ENCODE measurements at places on chromosomes 5 and 9.
A peak's percentile ranks its signal among the peaks of the same experiment; 100 is the strongest.

DNA sequence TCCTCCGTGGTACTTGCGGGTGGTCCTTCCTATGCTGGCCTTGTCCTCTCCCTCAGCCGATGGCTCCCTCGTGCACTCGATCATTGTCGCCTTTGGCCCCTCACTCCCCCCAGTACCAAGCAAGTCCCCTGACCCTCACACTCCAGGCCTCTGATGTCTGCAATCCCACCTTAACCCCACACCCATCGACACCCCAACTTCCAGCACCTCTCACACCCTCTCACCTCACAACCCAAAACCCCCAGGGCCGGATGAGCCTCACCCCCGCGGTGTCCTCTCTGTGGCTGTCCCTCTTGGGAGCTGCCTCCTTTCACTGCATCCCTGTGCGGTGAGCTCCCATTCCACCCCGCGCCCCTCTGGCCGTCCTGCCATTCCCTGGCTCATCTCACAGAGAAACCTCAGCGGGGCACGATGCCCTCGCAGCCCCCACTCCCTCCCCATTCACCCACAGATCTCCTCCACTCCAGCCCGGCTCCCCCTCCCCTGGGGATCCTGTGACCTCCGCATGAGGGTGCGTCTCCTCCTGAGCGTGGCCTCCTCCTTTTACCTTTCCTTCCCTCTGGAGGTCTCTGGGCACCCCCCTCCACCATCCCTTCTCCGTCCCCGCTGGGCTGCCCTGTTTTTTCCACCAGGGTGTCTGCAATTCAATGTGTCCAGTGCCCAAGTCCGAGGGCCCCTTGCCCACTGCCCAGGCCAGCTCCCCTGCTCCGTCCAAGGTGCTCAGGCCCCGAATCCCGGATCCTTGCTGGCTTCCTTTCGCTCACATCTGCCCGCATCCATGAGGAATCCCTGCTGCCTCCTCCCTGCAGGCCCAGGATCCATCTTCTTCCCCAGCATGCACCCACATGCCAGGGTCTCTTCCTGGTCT, 15.8 kb upstream of the RNU6ATAC start:
- no peak for DNase-seq

DNA sequence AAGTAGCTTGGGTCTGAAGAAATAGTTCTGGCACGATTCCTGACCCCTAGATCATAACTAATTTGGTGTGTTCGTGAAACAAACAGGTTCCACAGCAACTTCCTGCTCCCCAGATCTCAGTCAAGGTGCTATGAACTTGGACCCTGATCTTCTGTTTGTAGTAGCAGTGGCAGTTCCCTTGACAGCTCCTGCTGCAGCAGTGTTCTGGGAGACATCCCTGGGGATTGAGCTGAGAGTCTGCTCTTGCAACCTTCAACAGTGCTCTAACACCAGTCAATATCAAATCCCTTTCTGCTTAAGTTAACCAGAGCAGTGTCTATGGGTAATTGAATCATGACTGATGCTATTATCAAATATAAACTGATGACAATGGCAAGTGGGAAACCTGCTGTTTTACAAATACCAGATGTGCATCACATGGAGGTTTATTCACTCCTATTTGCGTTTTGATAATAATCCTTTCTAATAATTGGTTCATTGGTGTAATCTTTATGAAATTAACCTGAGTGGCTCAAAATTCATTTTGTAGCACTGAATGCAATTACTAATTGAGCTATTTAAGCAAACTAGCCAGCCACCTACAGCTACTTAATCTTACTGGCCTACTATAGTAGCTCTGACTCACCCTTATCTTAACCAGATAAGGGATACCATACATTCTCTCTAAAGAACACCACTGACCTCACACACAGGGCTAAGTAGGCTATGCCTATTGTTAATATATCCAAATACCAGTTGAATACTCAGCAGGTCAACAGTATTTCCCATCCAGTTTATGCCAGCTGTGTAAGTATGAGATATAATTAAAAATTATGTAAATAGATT, 21.9 kb downstream of the KDM4C start:
- no peak for DNase-seq

GRCh38 chr9:100939636-100940035, 88.9 kb upstream of the PLPPR1 start:
- DNase-seq: no peak

GRCh38 chr9:110559869-110560268, 19.7 kb downstream of the SVEP1 start:
- DNase-seq: no peak

DNA sequence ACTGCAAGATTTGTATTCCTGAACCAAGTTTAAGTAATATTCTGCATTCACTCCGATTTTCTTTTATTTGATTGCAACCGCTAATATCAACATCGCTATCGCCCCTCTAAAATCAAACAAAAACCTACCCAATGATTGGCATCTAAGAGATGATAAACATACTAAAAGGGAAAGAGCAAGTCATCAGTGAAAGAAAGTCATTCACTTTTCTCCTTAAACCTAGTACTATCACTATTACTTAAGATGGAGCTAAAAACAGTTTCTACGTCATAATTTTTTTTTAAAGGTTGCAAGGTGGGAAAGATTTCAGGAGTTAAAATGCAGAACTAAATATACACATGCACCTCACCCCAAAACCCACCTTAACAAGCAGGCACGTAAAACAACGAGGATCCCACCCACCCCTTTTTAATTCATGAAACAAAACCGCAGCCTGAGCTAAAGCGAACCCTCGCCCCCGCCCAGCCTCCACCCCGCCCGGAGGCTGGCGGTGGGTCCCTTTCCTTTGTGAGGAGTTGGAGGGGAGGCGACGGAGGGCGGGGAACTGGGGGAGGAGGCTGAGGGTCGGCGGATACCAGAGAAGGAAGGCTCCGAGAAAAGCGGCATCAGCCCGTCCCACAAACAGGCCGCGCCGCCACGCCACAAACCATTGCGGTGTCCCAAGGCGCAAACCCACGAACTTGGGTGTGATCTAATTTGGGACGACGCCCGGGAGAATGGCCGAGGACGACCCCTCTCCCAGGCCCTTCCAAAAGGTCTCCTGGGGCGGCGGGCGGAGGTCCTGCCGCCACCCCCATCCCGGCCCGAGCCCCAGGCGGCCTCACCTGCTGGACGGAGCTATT, 861 bp downstream of the UBQLN1 start:
- peak; percentile 72 for DNase-seq

GRCh38 chr5:149683964-149684363, 46.1 kb upstream of the PPARGC1B start:
- no peak for DNase-seq

GRCh38 chr5:33043343-33043997, 332.3 kb downstream of the NPR3 start:
- DNase-seq: no peak

GRCh38 chr9:16150938-16151650, 598.3 kb downstream of the CCDC171 start:
- DNase-seq: no peak

- DNase-seq: no peak
Measured at GRCh38 chr5:156020647-156021046, 306.3 kb upstream of the SGCD start.

DNA sequence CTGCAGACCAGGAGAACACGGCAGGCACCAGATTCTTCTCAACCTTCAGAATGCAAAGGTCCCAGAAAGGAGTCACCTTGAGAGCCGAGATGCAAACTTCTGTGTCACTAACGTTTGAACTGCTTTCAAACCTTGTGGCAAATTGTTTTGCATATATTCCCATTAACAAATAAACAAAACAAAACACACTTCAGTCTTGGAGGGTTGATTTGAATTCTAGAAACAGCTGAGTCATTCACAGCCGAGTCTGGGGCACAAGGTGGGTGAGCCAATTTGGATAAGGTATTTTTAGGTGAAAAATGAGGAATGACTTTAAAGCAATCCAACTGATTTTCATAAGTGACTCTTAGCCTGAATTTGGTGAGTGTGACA, 38.8 kb upstream of the ANKRD33B start:
- no peak for DNase-seq

DNA sequence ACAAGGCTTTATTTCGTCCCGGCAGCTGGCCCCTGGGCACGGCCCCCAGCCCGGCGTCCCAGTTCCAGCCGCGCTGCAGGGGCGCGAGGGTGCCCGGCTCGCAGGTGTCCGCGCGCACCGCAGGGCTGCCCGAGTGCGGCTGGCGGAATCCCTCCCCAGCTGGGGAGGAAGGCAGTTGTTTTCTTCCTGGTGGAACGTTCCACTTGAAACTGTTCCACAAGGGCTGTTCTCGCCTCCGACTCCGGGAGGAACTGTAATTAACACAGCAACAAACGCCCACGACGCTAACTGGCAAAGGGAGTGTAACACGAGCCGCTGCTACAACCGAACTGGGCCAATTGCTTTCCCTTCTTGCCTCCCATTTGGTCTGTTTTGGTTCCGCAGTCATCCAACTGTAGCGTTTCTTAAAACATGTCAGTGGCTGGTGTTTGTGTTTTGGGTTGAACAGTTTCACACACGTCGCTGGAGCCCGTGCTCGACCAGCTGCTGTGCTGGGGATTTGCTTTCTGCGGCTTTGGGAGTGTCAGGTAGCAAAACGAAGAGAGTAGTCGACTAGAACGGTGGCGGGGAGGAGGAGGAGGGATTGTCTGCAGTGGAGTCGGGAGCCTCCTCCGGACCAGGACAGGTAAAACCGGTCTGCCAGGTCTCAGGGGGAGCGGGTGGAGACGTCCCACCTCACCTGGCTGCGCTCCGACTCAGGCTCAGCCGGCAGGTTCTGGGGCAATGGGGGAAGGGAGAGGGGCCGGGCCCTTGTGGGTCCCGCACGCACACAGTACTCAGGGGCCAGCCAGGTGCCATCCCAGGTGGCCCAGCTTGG, 131.6 kb upstream of the NIPBL start:
- DNase-seq: peak; percentile 39
